ENCODE measurements at places on chromosomes 16 and 17.

DNA sequence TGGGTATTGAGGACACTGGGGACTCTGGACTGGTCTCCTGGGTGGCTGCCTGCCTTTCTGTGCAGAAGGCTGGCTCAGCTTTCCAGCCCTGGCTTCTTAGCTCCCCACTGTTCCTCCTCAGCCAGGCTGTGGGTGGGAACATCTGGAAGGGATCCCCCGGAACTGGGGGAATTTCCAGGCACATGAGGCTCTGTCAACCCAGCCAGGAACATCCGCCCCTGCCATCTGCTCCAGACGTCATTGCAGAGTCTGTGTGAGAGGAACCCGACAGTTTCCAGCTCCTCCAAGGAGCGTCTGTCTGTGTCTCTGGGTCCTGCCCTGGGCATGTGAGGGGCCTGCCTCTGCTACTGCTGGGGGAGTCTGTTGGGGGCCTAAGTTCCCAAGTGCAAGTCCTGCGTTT lies 36.2 kb upstream of the CRHR1 start:
- no peak for DNase-seq

DNA sequence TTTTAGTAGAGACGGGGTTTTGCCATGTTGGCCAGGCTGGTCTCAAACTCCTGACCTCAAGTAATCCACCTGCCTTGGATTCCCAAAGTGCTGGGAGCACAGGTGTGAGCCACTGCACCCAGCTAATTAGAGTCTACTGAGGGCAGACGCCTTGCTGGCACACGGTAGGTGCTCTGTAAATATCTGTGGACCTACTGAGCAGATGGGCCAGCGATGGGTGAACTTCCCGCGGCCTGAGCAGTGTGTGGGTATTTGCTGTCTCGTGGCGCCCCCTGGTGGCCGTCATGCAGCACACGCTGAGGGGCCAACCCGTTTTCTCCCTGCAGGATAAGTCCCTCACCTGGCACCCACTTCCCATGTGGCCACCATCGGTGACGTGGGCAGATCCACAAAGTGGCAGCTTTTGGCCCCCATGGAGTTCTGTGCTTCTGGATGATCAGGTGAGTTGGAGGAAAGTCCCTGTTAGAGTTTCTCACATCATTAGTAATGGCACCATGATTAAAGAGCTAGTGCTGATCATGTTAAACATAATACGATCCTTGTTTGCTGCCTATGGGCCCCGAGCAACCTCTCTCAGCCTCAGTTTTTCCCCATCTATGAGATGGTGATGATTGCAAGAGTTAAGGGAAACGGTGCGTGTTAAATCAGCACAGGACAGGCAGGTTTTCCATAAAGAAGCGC lies 40.7 kb downstream of the ZDHHC7 start:
- DNase-seq: peak; percentile 66

DNA sequence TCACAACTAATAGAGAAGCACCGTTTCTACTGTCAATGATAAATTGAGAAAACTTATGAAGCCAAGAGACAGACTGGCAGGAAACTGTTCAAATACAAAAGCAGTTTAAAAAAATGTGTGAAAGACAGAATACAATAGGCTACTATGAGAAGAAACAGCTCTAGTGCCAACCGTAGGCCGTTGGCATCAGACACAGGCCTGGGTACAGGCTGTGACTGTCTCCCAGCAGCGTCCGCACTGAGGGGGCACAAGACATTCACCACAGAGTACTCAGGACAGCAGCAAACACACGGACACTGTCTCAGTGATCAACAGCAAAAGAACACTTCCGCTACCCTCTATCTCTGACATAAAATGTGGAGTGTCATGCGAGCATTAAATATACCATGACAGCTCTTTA lies 7.8 kb upstream of the C1QBP start:
- DNase-seq: no peak

DNA sequence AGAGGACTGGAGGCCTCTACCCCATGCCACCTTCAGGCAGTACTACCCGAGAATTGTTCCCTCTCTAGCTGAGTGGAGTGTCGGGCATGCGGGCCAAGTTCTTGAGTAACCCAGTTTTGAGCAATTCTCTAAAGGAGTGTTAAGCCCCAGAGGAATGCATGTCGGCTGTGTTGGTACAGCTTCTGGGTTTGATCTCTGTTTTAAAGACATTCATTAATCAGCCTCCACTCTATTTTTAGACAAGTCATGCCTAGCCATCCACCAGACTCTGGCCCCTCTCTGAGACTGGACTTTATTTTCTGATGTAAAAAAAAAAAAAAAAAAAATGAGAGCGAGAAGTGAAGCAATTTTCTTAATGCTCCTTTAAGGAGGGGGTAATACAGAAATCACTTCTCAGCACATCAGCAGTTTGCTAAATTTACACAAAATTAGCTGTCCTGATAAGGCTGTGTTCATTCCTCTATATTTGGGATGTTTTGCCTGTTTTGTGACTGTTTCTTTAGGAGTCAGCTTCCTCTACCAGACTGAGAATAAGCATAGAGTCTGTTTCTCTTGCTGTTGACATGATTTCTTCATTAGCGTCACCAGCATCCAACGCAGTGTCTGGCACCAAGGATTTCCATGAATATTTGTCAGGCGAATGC lies 88.7 kb downstream of the AXIN2 start:
- DNase-seq: peak; percentile 97

GRCh38 chr16:82340531-82340930 lies 170.5 kb upstream of the MPHOSPH6 start:
- DNase-seq: no peak

GRCh38 chr17:60641810-60642220 lies 35.8 kb upstream of the BCAS3 start:
- peak; percentile 83 for DNase-seq

GRCh38 chr17:81511804-81512561 lies 616 bp downstream of the ACTG1 start:
- DNase-seq: no peak

DNA sequence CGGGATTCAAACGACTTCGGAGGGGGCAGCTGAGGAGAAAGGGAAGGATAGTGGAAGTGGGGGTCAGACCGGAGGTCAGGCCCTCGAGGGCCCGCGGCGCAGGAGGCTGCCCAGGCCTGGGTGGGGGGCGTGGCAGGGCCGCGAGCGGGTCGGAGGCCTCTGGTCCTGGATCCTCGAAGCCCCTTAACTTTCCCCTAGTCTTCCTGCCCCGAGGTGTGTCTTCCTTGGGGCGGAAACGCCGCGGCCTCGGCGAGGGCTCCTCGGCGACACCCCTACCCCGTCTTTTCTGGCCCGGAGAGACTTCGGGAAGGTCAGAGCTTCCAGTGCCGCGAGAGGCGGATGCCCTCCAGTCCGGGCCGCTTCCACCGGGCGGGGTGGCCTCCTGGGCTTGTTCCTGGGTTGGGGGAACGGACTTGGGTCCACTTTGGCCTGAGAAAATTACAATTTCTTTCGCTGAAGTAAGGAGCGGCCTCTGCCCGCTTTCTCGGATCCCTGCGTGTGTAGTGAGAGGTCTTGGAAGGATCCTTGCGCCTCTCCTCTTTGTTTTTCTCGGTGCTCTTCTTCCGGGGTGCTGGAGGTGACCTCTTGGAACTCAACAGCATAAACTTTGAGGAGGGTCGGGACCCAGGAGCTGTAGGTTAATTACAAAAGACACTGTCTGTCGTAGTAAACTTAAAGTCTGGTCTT lies 491 bp downstream of the IST1 start:
- peak; percentile 61 for DNase-seq

- DNase-seq: peak; percentile 85
These were observed 26.0 kb downstream of the ZDHHC7 start for GRCh38 chr16:84985079-84986065.

GRCh38 chr16:11402745-11403533 lies 57.7 kb downstream of the RMI2 start:
- DNase-seq: no peak

DNA sequence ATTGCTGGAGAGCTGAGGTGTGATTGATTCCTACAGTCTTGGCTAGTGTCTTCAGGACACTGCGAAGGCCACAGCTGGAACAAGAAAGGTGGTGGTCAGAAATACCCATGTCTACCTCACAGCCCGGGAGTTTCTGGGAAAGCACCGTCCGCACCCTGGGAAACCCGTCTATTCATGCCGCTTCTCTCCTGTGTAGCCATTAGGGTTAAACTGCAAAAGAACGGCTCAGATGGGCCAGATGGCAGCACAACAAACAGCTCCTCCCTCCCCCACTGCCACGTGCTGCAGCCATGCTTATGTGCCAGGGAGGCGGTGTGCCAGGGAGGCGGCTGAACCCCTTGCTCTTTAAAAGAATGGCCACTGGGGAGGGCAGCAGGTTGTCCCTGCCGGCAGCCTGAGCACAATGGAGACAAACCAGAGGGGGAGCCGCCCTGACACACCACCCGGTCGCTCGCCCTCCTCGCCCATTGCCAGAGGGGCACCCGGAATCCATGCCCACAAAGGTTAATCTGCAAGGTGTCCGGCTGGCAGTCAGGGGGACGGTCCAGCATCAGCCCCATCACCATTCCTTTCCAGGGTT lies 65.2 kb downstream of the CYTH1 start:
- DNase-seq: no peak

DNA sequence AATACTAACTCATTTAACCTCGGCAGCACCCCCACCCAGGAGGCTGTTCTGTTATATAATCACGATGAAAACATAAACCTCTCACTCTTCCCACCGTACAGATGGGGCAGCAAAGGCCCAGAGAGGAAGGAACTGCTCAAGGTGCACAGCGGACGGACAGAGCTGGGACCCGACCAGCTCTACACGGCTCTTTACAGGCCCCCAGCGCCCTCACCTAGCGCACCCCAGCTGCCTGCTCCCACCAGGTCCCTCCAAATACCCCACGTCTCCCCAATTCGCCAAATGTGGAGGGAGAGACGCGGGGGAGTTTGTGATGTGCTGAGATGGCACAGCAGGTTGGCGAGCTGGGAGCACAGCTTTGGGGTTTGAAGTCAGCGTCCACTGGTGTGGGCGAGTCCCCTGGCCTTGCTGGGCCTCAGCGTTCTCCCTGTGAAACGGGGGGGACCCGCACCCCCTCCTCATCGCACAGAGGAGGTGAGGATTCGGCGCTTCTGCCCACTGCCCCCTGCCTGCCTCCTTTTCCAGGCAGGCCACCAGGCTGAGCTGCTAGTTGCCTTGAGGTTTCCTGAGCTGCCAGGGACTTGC lies 54.1 kb downstream of the CBFA2T3 start:
- DNase-seq: no peak

- no peak for DNase-seq
These were observed 4.5 kb downstream of the ADAMTS18 start for GRCh38 chr16:77430360-77430759.

DNA sequence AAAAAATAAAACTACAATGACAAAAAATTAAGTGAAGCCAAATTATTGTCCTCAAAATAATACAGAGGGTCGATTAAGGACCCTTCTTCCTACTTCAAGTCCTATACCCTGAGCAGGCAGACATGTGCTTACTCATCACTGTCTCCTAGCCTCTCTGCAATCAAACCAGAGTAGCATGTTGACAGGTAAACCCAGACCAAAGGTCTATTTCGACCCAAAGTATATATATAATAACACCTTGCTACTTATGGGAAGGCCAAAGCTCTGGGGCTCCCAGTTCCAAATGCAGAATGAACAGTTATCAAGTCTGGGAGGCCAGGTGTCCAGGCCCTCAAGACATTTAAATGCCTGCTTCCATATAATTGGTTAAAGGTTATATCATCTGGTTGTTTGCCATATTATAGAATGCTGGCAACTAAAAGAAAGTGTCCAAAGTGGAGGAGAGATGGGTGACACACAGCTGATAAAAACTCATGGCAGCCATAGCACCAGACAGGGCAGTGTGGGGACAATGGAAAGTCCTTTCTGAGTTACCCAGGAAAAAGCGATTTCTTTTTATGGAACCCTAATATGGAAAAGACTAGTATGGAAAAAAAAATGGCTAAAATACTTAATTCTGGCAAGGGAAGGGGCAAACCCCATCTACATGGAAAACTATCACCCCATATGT lies 53.6 kb downstream of the N4BP1 start:
- DNase-seq: no peak

- no peak for DNase-seq
These were observed 37.5 kb upstream of the CIBAR2 start for GRCh38 chr16:85149776-85150175.

DNA sequence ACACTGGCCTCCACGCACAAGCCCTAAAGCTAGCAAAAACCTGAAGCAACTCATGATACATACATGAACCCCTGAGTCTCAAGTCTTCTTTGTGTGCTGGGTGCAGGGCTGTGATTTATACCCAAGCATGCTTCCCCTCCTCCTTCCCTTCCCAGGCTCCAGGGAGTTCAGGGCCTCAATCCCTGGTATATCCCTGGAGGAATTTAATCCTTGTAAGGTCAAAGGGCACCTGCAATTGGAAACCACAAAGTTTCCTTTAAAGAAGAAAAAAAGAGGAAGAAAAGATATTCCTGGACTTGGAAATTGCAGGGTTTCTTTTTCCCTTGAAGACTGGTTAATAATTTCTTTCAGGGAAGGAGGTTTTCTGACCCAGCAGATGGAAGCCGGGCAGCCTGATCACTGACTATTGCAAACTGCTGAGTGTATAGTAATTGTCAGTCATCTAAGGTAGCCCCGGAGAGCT lies 182.3 kb downstream of the AATF start:
- peak; percentile 77 for DNase-seq

- peak; percentile 29 for DNase-seq
These were observed 107.9 kb downstream of the SMG6 start for GRCh38 chr17:2195729-2196128.

- DNase-seq: peak; percentile 42
These were observed 30.4 kb downstream of the TEX2 start for GRCh38 chr17:64232466-64233262.

- no peak for DNase-seq
These were observed 6.5 kb downstream of the KRT14 start for GRCh38 chr17:41580244-41580575.

DNA sequence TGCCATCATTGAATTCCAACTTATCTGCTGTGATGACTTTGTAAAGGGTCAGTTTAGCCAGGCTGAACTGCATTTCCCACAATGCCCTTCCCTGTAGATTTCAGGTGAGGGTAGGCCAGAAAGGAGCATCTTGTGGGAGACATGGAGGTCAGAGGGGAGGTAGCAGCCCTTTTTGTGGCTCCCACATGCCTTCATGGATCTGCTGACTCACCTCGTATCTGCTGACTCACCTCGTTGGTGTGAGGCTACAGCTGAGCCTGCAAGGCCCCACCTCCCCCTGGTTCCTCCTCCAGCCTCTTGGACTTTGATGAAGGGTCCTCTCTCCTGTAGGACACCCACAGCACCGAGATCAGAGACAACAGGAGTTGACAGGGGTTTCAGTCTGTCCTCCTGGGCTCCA lies 102.5 kb downstream of the SALL1 start:
- no peak for DNase-seq

GRCh38 chr16:11682655-11683096 lies 14.4 kb downstream of the SNN start:
- peak; percentile 96 for DNase-seq

Data from amniotic epithelial cell (primary cell).